ENCODE measurements at places on chromosomes 2 and 18.

DNA sequence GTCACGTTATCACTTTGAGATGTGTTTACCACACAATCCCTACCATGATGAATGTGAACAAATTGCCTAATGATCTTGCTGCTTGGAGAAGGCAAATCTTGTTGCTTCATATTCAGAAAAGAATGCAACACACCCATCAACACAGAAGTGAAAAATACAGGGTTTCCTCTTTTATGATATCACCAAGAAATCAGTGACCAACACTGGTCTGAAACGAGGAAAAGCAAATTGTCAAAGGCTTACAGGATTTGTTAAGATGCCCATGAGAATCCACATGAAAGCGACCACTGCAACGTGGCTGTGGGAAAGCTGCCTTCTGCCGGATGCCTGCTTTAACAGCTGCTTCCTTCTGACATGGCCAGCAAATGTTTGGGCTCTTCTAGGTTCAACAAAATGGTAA lies 397.6 kb upstream of the LRATD1 start:
- DNase-seq, result no peak

DNA sequence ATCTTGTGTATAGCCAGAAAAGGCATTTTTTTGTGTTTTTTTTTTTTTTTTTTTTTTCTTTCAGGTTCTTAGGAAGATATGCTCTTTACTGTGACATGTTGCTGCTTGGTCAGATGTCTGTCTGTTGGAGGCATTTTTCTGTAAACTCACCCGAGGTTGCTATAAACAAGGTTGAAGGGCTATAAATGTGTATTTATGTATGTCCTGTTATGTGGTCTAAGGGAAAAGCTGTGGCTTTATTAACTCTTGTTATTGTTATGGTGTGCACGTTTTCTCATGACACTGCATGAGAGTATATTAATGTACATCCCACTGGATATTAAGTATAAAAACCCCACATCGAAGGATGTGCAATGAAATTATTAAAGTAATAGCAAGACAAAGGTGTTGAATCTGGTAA lies 102.0 kb downstream of the ZNF532 start:
- DNase-seq, result no peak

DNA sequence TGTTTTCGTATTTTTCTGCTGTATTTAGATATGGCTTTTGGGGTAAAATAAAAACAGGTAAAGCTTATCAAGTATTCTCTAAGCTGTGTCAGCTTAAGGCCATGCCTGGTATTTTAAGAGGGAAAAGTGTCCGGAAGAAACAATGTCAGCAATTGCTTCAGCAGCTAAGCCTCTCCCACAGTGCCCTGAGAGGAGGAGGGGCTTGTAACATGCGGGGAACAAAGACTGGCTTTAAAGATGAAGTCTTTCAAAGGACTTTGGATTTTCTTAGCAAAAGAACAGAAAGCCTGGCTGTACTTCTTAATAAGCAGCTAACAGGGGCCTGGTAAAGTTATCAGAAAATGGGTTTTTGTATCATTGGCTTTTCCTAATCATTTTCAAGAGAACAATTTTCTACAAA lies 102.8 kb downstream of the PXDN start:
- DNase-seq, result peak; percentile 82

GRCh38 chr2:63058921-63059792 lies 8.5 kb downstream of the OTX1 start:
- no peak for DNase-seq

DNA sequence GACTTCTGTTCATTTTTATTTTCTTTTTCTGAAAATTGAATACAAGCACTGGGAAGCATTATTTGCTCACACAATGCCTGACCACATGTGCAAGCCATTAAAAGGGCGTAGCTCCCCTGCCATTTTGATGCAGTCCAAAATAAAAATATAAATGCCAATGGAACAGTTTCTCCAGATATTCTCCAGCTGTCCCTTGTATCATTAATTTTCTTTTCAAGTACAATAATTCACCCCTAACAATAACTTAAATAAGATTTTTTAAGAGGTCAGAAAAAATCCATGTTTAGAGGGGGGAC lies 168.0 kb downstream of the TMEFF2 start:
- DNase-seq, result no peak

DNA sequence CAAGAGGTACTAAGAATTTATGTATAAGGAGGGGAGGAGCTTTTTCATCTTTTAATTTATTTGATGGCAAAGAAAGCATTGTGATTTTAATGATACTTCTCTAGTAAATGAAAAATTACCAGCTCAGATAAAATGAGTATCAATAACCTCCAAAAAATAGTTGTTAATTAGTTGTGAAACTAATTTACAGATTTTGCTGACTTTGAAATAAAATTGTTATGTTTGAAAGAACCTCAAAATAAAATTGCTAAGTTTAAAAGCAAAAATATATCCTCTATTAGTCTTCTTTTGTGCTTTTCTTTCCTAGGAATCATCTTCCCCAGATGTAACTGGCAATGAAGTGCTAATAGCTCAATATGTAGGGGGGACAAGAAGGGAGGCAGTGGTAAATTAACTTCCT lies 36.5 kb downstream of the ZC3H6 start:
- no peak for DNase-seq

GRCh38 chr2:79971807-79972206 lies 332.7 kb downstream of the LRRTM1 start:
- no peak for DNase-seq

DNA sequence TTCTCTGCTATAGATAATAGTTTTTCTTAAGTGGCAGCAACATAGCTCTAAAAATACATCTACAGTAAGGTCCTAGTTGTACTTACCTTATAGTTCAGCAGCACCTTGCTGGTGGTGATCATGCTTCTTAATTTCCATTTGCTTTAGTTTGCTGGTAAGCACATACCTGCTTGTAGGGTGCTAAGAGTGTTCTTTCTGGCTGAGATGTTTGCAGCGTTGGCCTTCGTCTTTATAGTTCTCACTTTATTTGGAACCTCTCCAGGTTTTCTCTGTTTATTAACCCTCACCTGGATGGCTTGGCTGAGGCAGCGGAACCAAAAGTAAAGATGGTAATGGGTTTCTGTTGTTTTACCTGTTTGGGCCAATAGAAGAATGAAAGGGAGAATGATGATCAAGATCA lies 123.6 kb upstream of the EFEMP1 start:
- no peak for DNase-seq

DNA sequence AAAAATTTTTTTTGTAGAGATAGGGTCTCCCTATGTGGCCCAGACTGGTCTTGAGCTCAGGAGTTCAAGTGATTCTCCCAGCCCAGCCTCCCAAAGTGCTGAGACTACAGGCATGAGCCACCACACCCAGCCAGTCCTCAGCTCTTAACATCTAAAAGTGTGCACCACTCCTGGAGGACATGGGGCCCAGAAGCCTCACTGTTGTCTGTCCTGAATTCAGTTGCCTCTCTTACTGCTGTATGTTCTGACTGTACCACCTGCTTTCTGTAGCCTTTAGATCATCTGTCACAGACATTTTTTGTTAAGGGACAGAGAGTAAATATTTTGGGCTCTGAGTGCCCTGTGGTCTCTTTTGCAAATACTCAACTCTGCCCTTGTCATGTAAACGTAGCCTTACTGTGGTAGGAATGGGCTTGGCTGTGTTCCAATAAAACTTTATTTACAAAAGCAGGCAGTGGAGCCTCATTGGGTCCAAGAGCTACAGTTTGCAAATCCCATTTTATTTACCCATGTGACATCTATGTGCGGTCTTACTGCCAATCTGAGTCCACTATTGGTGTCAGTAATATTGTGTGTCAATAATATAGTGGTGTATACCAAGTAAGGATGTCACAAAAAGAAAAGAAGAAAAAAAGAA lies 38.1 kb downstream of the TMEM37 start:
- no peak for DNase-seq

GRCh38 chr2:19609266-19609665 lies 250.8 kb upstream of the OSR1 start:
- no peak for DNase-seq

DNA sequence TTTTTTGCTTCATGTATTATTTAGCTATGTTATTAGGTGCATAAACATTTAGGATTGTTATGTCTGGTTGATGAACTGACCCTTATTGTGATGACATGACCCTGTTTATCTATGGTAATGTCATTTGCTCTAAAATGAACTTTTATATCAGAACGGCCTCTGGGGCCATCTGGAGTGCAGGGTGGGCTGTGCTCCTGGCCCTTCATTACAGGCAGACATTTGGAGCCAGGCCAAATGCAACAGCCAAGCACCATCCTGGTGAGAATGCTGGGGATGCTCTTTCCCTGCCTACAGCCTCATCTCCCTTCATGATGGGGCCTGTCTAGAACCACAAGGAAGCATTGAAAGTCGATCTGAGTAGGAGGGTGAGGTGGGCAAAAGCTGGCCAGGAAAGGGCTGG lies 38.0 kb downstream of the HJURP start:
- no peak for DNase-seq

DNA sequence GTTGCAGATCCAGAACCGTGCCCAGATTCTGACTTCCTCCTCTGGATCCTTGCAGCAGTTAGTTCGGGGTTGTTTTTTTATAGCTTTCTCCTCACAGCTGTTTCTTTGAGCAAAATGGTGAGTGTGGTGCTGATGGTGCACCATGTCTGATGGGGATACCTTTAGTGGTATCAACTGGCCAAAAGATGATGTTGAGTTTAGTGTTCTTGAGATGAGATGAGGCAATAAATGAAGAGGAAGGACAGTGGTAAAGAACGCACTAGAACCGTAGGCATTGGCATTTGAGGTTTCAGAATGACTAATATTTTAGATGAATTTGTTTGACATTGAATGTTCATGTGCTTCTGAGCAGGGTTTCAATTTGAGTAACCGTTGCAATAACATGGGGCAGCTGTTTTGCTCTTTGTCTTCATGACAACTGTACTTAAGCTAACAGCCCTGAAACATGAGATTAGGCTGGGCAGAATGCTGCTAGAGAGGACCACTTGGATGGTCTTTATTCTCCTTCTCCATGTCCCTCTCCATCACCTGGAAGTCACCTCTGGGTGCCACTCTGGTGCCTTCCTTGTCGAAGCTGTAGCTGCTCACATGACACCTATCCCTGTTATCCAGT lies 3.9 kb downstream of the CTLA4 start:
- DNase-seq, result no peak

Data from retinal pigment epithelial cell (primary cell).